ENCODE measurements at places on chromosomes 2 and 18. TPM values are rescaled to one million over a fixed set of nuclear protein-coding genes. Genes with fewer than 3 reads are reported as not detected.

- no peak for DNase-seq
- H3K4me1 ChIP-seq: peaks cover under 1% of the 10 kb centered on the region
- H3K27ac ChIP-seq: no peak overlapping the region
- no peak overlapping the region for H3K4me3 ChIP-seq
- H3K27me3 ChIP-seq: peaks cover 33% of the 10 kb centered on the region
Observed at GRCh38 chr2:1606046-1606400, 138.3 kb downstream of the PXDN start.

The B3GNT7 gene
- total RNA-seq: 19.2 TPM

The CYBRD1 gene
- total RNA-seq: 139 TPM

DNA sequence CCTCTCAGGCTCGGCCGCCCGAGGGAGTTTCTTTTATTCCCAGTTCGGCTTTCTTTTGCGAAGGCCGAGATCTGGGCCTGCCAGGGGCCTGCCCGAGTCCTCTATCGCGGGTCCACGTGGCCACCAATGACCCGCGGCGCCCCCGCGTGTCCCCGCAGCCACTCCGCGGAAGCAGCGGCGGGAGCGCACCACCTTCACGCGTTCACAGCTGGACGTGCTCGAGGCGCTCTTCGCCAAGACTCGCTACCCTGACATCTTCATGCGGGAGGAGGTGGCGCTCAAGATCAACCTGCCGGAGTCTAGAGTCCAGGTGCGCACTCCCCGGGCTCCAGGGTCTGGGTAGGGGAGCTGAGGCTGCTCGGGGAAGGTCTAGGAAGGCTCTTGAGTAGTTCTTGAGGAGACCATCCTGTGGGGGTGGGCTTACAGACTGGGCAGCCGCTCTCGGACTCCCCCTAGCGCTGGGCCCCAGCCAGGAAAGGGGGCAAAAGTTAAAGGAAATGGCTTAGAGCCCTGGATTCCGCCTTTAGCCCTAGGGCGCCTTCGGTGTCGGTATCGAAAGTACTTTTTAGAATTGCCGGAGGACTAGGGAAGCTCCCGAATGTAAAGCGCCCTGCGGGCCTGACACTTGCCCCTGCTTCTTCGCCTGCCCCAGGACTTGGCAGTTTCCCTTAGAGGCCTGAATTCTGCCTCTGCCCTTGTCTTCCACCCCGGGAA, 3.4 kb downstream of the OTX1 start:
- no peak overlapping the region for H3K27ac ChIP-seq
- H3K36me3 ChIP-seq: no peaks in the 10 kb centered on the region
- peak overlapping the region; percentile 27 for H3K4me3 ChIP-seq
- peak; percentile 68 for DNase-seq
- H3K4me1 ChIP-seq: peaks cover 72% of the 10 kb centered on the region

GRCh38 chr18:7727361-7728076, 160.4 kb downstream of the PTPRM start:
- H3K27me3 ChIP-seq: no peaks in the 10 kb centered on the region
- H3K4me3 ChIP-seq: no peak overlapping the region
- H3K27ac ChIP-seq: no peak overlapping the region
- peak; percentile 63 for DNase-seq
- peaks cover 14% of the 10 kb centered on the region for H3K4me1 ChIP-seq

The IMP4 gene
- 43.7 TPM for total RNA-seq

The MARCHF4 gene
- total RNA-seq: not detected

- H3K27ac ChIP-seq: no peak overlapping the region
- no peak overlapping the region for H3K4me3 ChIP-seq
- H3K27me3 ChIP-seq: no peaks in the 10 kb centered on the region
- H3K36me3 ChIP-seq: peaks cover 4% of the 10 kb centered on the region
- no peaks in the 10 kb centered on the region for H3K4me1 ChIP-seq
Observed at GRCh38 chr18:9719421-9719981, 11.4 kb downstream of the RAB31 start.

- no peak overlapping the region for H3K4me3 ChIP-seq
- H3K36me3 ChIP-seq: no peaks in the 10 kb centered on the region
- no peaks in the 10 kb centered on the region for H3K27me3 ChIP-seq
- H3K4me1 ChIP-seq: no peaks in the 10 kb centered on the region
Observed at GRCh38 chr2:162769066-162769465, 69.5 kb downstream of the KCNH7 start.

DNA sequence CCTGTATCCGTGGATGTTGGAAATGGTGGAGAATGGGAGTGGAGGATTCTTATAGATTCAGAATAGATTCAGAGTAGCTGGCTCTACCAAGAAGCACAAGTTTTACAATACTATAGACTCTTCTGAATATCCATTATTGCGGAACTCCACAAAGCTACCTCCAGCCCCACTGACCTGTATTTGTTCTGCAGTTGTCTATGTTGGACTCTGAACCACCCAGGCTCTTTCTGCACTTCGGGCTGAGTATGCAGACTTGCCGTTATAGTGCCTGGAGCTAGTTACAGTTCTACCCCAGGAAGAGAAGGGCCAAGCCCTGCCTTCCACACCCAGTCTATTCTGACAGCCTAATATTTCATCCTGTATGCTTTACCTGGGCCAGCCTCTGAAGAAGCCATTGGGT, 4.4 kb upstream of the RGPD4 start:
- no peaks in the 10 kb centered on the region for H3K4me1 ChIP-seq
- H3K36me3 ChIP-seq: no peaks in the 10 kb centered on the region
- no peak for DNase-seq
- H3K4me3 ChIP-seq: no peak overlapping the region
- no peaks in the 10 kb centered on the region for H3K27me3 ChIP-seq

DNA sequence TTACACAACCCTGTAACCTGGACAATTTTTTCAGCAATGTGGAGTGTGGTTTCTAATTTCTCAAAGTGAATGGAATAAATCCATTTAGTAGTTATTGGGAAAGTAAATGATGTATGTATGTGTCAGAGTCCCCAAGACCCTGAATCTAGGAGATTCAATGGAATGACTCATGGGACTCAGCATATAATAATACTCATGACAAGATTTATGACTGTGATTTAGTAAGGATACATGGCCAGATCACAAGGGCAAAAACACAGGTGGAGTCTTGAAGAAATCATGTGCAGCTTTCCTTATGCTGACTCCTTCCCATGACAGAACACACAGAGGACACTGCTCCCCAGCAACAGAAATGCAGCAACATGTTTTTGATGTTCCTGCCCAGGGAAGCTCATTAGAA, 1877.7 kb upstream of the LRRTM1 start:
- no peaks in the 10 kb centered on the region for H3K4me1 ChIP-seq
- no peak for DNase-seq
- no peak overlapping the region for H3K27ac ChIP-seq
- no peaks in the 10 kb centered on the region for H3K36me3 ChIP-seq
- no peak overlapping the region for H3K4me3 ChIP-seq

The KCTD1 gene
- 15.2 TPM for total RNA-seq

The NCKAP5 gene
- total RNA-seq: 8.0 TPM

GRCh38 chr18:79067611-79068010, 1.6 kb upstream of the ATP9B start:
- no peak for DNase-seq
- peaks cover 12% of the 10 kb centered on the region for H3K4me1 ChIP-seq
- H3K27ac ChIP-seq: no peak overlapping the region
- H3K36me3 ChIP-seq: no peaks in the 10 kb centered on the region
- H3K27me3 ChIP-seq: no peaks in the 10 kb centered on the region

DNA sequence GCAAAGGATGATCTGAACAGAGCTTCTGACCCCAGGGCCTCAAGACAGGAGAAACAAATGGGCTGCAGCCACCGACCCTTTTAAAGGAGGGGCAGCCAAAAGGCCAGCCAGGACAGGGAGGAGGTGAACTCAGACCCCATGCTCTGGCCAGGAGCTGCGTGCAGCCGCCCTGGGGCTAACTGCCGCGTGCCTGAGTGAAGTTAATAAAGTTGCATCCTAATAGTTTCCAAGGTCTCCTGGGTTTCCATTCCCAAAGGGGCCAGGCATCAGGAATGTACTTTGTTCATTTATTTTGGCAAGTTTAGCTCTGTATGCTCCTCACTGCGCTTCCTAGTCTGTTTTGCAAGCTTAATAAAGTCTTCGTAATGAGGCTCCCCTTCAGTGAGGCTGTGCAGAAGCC, 60.7 kb downstream of the EN1 start:
- no peak for DNase-seq
- H3K4me3 ChIP-seq: no peak overlapping the region
- no peaks in the 10 kb centered on the region for H3K36me3 ChIP-seq
- peaks cover 28% of the 10 kb centered on the region for H3K27me3 ChIP-seq
- no peak overlapping the region for H3K27ac ChIP-seq

The DPY30 gene
- total RNA-seq: 62.7 TPM

DNA sequence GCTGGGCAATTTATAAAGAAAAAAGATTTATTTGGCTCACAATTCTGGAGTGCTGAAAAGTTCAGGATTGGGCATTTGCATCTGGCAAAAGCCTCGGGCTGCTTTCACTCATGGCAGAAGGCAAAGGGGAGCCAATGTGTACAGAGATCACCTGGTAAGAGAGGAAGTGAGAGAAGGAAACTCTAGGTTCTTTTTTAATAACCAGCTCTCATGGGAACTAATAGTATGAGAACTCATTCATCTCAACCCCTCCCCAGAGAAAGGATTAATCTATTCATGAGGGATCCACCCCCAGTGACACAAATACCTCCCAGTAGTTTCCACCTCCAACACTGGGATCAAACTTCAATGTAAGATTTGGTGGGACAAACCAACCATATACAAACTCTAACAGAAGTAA, 129.0 kb downstream of the EVA1A start:
- no peaks in the 10 kb centered on the region for H3K27me3 ChIP-seq
- peaks cover 7% of the 10 kb centered on the region for H3K4me1 ChIP-seq
- H3K27ac ChIP-seq: no peak overlapping the region
- no peak for DNase-seq
- H3K36me3 ChIP-seq: no peaks in the 10 kb centered on the region
- H3K4me3 ChIP-seq: no peak overlapping the region

The WDR12 gene
- total RNA-seq: 12.9 TPM

DNA sequence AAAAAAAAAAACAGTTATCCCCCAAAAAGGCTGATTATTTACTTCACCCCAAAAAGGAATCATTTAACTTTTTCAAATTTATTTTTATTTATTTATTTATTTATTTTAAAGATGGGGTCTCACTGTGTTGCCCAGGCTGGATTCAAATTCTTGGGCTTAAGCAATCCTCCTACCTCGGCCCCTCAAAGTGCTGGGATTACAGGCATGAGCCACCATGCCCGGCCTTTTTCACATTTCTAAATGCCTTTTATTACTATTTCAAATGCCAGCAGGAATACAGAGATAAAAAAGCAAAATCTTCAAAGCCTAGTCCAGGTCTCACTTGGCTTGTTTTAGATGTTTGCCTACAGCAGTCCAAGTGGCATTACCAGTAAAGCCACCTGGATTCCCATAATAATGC, 239.1 kb downstream of the ALPK2 start:
- peaks cover 92% of the 10 kb centered on the region for H3K36me3 ChIP-seq
- no peaks in the 10 kb centered on the region for H3K4me1 ChIP-seq
- no peak overlapping the region for H3K4me3 ChIP-seq
- no peak overlapping the region for H3K27ac ChIP-seq

- H3K4me3 ChIP-seq: no peak overlapping the region
- no peaks in the 10 kb centered on the region for H3K4me1 ChIP-seq
- no peaks in the 10 kb centered on the region for H3K27me3 ChIP-seq
- no peak for DNase-seq
Observed at GRCh38 chr2:32743480-32744236, 115.8 kb downstream of the TTC27 start.

Measured in stomach (tissue), 19 donors.